ENCODE measurements at places on chromosomes 4 and X.

GRCh38 chr4:65083076-65083475 is 587.2 kb downstream of the EPHA5 start:
- DNase-seq: no peak

- DNase-seq: peak; percentile 53
Measured at GRCh38 chrX:40169193-40170101, 71.7 kb upstream of the BCOR start.

DNA sequence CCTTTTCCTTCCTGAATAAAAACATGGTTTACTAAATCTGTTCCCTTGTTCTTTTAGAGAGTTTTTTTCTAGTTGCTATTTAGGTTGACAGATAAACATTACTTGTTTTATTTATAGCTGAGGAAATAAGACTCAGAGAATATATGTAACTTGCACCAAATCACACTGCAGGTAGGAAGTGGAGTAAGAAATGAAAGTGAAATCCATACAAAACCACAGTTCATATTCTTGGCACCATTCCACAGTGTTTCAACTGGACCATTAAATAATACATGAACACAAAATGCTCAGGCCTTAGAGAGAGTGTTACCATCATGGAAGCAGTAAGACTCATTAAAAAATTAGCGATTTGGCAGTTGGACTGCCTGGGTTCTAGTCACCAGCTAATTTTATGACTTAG is 326.9 kb upstream of the SLIT2 start:
- DNase-seq: no peak

DNA sequence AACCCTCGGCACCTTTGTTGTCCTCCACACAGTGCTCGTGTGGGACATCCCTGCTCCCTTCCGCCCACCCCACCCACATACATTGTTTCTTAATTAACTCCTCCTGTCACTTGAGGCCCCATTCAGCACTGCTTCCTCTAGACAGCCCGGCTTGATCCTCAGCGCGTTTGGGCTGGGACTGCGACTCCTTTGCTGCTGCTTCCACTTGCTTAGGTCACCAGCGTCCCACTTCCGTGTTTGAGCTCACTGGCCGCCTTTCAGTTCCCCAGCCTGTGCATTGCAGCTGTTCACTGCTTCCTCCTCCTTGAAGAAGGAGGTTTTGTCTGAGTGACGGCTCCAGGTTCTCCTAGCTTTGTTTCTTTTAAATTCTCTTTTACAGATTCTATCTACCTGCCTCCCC is 16.1 kb downstream of the RNF4 start:
- DNase-seq: no peak

GRCh38 chr4:11824566-11824965 is 395.9 kb upstream of the HS3ST1 start:
- no peak for DNase-seq

- DNase-seq: no peak
Measured at GRCh38 chr4:7507381-7507780, 72.7 kb upstream of the PSAPL1 start.

DNA sequence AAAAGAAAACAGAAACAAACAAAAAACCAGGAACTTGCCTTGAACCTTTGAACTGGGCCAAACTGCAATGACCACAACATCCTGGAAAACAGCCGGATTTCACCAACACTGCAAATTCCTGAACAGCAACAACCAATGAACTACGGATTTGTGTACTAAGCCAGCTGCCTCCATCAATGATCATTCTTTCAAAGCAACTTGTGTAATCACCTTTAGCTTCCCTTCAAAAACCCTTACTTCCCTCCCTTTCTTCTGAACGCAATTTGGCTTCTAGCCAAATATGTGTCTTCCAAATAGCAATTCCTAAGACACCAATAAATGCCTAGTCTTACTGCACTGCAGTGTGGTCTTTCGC is 98.5 kb upstream of the FAM47C start:
- no peak for DNase-seq

- no peak for DNase-seq
Measured at GRCh38 chr4:15702941-15703403, at the start of gene BST1. Gene BST1, plus strand, starts transcription at chr4:15703065. Its CDS starts 80 bp downstream, at chr4:15703145.

- DNase-seq: no peak
Measured at GRCh38 chr4:142960867-142961644, 115.0 kb upstream of the INPP4B start.

- DNase-seq: no peak
Measured at GRCh38 chrX:100477958-100478357, 67.9 kb upstream of the PCDH19 start.

DNA sequence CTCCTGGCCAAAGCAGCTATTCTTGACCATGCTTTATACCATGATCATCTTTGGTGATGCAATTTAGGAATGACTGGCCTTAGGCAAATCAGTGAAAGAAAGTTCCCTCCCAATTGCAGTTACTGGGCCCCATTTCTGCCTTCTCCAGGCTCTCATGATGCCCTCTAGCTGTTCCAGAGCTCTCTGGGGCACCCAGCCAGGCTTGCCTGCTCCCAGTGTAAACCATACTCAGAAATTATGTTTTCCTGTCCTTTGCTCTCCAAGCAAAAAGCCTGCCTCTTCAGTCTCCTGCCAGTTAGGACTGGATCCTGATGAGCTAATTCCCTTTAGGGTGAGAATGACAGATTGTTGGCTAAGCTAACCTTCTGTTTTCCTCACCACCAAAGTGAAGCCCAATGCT is 85.3 kb upstream of the RBPJ start:
- DNase-seq: peak; percentile 74

- no peak for DNase-seq
Measured at GRCh38 chr4:15244354-15244753, 183.5 kb upstream of the C1QTNF7 start.

DNA sequence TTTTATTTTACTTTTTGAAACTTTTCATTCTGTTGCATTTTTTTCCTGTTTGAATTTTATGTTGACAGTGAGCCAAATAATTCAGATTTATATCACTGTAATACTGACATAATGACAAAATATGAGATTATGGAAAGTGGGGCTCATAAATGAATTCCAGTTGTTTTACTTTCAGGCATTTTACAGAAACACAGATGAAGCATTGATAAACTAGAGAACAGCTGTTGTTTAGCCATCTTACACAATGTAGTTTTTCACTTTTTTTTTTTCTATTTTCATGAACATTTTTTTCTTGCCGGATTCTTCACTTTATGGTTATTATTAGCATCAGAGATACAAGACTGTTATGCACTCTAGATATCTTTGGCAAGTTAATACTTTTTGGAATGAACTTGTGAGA is 91.7 kb upstream of the PAQR3 start:
- DNase-seq: no peak

DNA sequence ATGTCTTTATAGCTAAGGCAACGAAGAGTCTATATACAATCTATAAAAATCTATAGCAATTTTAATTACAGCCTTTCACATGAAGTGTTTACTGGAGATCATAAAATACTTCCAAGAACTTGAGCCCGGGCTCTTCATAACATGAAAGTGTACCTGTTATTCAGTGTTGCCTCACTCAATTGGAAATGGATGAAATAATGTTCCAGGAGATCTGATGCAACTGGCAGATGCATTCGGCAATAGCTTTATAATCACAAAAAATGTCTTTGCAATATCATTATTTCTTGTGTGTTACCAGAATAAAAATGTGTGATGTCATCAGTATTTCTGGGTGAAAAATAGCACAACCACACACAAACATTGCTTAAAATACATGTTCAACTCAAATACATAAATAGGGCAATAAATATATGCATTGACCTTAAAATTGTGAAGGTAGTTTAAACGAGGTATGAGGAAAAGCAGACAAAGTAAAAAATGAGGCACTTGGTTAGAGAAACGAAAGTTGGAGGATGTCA is 1266.8 kb upstream of the PCDH7 start:
- DNase-seq: no peak

DNA sequence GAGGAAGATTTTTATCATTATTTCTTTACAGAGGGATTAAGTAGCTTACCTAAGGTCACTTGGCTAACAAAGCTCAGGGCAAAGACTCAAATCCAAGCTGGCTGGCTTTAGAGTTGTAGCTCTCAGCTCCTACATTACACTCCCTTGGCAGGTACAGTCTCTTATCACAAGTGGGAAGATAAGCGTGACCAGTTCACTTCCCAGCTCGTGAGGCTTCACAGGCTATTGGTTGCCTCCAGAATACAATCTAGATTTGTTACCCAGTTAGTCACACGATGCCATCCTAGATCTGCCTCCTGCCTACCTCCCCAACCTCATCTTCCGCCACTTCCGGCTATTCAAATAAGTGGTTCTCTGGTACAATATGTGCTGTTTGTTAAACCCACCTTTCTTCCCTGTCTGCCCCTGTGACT is 3.7 kb downstream of the MMRN1 start:
- no peak for DNase-seq

DNA sequence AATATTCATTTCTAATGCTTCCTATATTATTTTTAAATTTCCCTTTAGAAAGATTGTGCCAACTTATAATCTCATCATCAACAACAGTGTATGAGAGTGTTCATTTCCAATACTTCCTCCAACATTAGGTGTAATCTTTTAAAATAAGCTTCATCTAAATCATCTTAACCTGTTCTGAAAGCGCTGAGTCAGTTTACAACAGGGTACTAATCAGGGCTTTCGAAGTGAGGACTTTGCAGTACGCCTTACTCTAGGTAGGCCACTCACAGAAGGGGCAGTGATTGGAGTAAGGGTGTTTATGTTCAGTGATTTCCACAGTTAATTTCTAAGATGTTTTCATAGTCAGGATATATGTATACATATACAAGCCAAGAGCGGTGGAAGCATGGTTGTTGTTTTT is 87.9 kb downstream of the FRAS1 start:
- no peak for DNase-seq

- DNase-seq: no peak
Measured at GRCh38 chr4:168515222-168516011, 18.6 kb downstream of the PALLD start.

- no peak for DNase-seq
Measured at GRCh38 chrX:142001934-142002333, 98.2 kb downstream of the MAGEC1 start.

- DNase-seq: no peak
Measured at GRCh38 chrX:136016881-136017280, 31.6 kb downstream of the SLC9A6 start.

DNA sequence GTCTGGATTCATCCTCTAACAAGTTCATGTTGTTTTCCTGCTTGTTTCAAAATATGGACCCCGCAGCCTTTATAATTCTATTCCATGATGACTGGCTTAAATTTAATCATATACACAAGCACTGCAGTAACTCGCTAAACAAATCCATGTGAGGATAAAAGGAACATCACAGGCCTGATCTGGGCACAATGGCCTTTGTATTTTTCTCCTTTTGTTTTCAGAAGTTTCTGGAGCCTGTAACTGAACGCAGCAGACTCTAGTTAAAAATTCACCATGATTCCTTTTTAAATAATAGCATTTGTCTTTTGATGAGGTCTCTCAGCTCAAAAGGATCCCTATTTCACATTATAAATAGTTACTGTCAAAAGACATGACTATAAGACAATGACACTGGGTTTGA is 30.2 kb upstream of the TMEM184C start:
- no peak for DNase-seq

DNA sequence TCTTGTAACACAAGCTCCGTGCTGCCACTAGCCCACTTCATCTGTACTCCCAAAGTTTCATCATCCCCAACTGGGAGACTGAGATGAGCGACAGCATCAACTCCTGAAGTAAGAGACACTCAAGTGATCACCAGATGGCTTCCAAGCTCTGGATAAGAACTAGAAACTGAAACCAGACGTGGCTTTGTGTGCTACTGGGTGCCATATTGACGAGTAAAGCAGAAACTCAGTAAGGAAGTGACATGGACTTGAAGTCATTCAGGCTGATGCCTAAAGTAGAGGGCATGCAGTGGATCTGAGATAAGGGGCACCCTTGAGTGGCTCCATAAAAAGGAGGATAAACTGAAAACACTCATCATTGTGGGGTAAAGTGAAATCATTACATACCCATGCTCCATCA is 72.4 kb downstream of the PCYT1B start:
- DNase-seq: peak; percentile 47

DNA sequence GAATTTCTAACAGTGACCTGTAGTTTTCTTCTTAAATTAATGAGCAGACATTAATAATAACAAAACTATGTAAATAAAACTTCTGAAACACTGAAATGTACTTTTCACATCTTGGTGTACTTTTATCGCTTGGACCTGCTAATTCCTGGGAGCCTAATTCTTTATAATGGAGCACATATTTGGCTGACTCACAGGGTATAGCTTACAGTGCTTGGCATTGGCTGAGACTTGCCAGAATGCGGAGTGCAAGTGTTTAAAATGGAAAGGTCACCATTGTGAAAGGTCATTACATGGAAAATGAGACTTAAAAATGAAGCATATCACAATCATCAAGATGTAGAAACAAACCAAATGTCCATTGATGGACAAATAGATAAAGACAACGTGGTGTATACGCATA is 137.3 kb upstream of the PDLIM3 start:
- no peak for DNase-seq

- no peak for DNase-seq
Measured at GRCh38 chrX:1535241-1536041, 1.5 kb downstream of the P2RY8 start.

GRCh38 chr4:38688676-38689355 is 24.8 kb downstream of the KLF3 start:
- DNase-seq: no peak

DNA sequence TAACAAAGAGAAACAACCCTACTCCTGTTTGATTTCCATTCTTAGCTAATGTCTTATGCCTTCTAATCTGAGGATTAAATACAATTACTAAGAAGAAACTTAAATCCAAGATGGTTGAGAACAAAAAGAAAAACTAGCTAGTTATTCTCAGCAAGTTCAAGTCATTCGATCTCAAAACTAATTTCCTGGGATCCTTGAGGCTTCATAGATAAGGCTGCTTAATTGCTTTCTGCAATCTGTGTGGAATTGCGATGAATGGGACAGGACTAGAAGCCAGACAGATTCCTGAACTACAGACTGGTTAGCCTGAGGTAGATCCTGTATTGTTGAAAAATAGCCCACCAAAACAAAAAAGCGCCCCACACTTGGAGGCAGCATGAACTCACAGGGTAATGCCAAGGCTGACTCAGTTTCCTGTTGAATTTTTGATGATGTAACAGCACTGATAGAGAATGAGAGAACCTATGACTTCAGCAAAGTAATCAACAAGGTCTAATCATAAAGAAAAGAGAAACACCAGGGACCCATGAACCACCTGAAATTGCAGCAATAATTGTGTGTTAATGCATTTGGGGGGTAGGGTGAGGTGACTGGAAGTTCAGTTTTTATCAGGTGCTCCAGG is 33.9 kb downstream of the KLHL15 start:
- no peak for DNase-seq

DNA sequence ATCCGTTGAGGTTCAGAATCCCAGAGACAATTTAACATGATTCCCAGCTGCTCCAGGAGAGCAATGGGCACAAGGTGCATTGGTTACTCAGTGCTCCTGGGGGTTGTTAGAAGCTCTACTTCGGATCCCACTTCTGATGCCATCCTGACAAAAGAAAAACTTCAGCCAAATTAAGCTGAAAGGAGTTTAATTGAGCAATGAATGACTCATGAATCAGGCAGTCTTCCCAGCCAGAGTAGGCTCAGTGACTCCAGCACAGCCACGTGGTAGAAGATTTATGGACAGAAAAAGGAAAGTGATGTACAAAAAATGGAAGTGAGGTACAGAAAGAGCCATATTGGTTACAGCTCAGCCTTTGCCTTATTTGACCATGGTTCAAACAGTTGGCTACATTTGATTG is 95.7 kb downstream of the PWWP3B start:
- DNase-seq: no peak

GRCh38 chrX:72120837-72121236 is 10.9 kb downstream of the RTL5 start:
- DNase-seq: no peak
